ENCODE measurements at places on chromosomes 5 and 9. TPM values are rescaled to one million over a fixed set of nuclear protein-coding genes. Genes with fewer than 3 reads are reported as not detected.

GRCh38 chr5:150645070-150645700 is 4.7 kb downstream of the SYNPO start:
- DNase-seq = no peak

GRCh38 chr5:150053713-150054392 is 32.5 kb downstream of the CSF1R start:
- DNase-seq = no peak

- no peak for DNase-seq
Observed at GRCh38 chr5:173733021-173733420, 116.6 kb upstream of the BOD1 start.

GRCh38 chr5:122498163-122498562 is 186.1 kb downstream of the SNCAIP start:
- peak; percentile 14 for DNase-seq

DNA sequence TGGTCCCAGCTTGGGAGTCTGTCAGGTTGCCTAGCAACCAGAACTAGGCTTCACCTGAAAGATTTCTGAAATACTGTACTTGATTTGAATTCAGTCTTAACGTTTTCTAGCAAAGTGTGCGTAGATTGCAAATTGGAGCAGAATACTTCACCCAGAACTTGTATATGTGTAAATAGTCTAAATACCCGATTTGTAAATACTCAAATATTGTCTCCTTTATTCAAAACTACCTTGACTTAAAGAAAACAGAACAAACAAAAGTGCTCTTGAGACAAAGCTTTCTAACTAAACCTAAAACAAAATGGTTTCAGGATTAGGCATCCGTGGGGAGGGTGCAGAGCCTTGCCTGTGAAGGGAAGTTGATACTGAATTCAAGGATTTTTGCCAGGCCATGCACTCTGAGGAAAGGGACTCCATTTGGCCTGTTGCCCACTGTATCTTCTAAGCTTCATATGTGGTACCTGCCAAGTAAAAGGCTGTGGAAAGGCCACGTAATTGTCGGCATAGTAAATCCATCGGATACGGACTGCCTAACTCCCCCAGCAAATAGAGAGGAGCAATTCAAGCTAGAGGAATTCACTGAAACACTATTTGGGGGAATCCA is 744 bp upstream of the HMGCS1 start:
- DNase-seq = peak; percentile 69

DNA sequence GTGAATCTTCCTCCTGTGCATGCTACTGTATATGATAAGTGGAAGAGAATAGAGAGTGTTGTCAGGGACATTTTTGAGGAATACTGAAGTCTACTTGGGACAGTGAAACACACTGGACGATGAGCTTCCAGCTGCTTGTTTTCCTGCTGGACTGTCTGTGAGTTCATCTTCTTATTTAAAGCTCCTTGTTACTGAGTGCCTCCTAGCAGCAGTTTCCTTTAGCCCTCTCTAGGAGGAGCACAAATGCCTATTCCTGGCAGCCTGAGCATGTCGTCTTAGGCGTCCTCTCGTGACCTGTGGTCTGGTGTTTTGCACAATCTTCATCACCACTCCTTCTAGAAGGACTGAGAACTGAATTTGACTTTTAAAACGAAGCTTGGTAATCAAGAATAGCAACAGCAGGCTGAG is 43.8 kb downstream of the ANKRD33B start:
- no peak for DNase-seq

- no peak for DNase-seq
Observed at GRCh38 chr5:72372331-72372730, 52.2 kb downstream of the PTCD2 start.

GRCh38 chr9:126956917-126957686 is 42.5 kb downstream of the RALGPS1 start:
- no peak for DNase-seq

DNA sequence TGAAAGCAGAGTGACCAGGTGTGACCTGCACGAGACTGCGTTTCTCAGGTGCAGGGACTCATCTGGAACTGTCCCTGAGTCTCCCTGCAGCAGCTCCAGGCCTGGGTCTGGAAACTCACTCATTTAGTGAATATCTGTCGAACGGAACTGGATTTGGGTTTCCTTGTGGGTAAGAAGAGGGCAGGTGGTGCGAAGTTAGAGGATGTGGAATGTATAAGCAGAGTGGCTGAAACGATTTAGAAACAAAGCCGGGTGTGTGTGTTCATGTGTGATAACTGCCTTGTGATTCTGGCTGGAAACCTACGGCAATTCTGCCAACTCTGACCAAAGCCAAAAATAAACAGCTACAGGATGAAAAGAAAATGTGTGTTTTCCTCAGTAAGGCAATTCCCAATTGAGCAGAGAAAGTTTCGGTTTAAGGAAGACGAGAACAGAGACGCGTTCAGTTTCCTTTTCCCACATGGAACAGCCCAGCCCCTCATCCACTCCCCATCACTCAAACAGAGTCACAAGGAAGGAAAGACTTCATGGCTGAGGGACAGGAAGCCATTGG is 130.3 kb downstream of the NSG2 start:
- DNase-seq = no peak

- DNase-seq = peak; percentile 33
Observed at GRCh38 chr9:99782962-99783718, 38.5 kb upstream of the NR4A3 start.

DNA sequence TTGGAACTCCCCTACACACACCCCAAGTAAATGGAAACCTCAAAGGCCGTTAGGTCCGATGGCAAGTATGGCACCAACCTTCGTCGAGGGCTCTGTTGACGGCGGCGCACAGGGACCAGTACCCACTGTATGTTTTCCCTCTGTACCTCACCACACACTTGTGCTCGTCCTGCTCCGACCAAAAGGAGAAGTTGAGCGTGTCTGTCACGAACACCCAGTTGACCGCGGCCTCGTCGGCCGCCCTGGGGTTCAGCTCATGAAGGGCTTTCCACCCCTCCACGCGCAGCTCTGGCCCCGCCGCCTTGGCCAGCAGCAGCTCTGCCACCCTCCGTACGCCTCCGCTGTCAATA is 24.0 kb downstream of the HNRNPK start:
- DNase-seq = peak; percentile 81

GRCh38 chr5:82991678-82992323 is 85.4 kb downstream of the TMEM167A start:
- DNase-seq = no peak

DNA sequence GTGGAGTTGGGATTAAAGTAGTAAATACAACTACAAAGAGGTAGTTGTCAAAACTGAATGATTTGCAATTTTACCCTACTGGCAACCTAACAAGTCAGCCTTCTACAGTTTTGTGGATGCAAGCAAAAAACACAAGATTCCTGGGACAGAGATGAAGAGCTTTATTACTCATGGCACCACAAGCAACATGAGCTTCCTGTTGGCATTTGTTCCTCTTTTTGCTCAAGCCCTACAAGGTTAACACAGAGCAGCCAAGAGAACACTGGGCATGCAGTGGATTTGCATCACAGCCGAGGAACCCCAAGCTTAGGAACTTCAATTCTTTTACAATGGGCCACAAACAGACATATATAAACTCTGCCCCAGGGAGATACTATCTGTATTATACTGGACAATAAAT is 28.8 kb upstream of the DMAC1 start:
- DNase-seq = no peak

- DNase-seq = no peak
Observed at GRCh38 chr5:173155912-173156311, 11.6 kb downstream of the BNIP1 start.

DNA sequence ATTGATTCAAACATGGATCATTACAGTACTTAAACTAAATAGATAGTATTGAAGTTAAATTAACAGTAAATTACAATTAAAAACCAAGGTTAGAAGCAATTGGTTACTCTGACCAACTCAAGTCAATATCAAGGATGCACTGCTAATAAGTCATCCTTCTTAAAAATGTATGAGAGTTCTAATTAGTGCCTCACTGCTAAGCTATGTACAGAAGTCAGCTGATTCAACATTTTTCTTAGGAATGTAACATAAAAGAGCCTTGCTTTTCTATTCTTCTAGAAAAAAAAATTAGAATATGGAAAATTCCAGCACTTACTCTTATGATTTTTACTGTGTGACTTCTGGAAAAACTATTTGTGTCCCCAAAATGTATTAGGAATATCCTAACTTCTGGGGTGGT is 75.7 kb upstream of the FBN2 start:
- no peak for DNase-seq

GRCh38 chr5:150441813-150442698 is 7.5 kb downstream of the RPS14 start:
- DNase-seq = no peak

DNA sequence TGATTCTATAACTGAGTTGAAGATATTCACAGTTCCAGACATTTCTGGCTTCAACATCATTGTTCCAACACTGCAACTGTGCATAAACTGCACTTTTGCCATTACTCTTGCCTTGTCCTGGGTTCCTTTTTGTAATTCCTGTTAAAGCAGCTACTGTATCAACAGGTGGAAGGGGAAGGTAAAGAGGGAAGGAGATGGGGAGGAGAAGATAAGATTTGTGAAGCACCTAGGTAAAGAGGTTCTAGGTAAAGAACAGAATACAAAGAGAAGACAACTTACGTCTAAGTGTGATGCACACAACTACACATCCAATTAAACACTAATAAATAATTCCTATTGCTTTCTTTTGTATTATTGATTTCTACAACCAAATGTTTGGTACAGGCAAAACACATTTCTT is 36.2 kb downstream of the LEAP2 start:
- no peak for DNase-seq

GRCh38 chr5:136228136-136228757 is 35.3 kb upstream of the SMIM32 start:
- no peak for DNase-seq

DNA sequence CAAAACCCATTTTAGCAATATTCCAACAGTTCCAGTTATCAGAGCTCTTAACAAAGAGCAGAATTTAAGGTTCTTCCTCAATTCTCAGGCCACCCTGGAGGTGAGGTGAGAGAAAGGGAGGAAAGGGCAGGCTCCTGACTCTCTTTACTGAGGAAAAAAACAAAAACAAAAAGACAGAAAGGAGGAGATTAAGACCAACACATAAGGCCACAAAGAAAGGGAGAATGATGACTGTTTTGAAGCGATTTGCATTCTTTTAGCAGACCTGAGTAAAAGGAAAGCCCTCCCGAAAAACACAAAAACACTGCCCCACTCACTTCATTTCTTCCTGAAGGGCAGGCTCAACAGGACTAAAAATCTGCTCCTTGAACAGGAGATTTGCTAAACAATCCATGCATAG is 300.5 kb downstream of the ARL15 start:
- no peak for DNase-seq

DNA sequence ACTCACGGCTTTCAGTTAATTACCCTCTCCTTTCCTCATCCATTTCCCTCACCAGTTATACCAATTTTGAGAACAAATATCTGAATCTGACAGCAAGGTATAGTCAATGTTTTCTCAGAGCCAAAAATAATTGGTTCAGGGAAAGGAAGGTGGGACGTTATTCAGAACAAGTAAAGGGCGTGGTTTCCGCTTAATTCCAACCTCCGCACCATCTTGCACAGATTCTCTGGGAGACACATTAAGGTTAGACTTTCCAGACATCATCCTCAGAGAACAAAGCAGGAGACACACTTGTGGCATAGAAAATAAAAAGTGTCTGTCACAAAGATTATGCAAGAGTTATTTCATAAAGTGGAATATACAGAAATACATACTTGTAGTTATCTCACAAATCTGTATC is 441.2 kb downstream of the IRX1 start:
- no peak for DNase-seq

DNA sequence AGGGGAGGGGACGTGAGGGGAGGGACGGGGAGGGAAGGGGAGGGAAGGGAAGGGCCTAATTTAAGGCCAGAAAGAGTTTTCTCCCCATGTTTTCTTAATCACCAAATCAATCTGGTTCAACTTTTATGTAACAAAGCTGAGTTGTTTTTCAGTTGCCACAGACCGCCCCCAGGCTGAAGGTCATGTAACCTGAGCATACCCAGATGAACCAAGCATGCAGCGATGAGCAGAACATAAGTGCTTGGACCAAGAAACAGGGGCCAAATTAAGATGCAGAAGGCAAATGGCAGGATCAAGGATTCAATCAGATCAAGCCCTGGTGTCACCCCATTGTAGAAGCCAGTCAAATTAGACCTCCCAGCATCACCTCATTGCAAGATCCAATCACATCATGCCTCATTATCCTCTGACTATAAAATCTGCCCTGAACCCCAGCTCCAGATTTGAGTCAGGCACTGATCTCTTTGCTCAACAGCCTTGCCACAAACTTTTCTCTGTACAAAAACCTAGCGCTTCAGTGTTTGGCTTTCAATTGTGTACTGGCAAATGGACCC is 113.5 kb upstream of the TNPO1 start:
- peak; percentile 33 for DNase-seq

GRCh38 chr5:75678155-75678554 is 39.1 kb downstream of the POC5 start:
- peak; percentile 55 for DNase-seq

- DNase-seq = no peak
Observed at GRCh38 chr5:143361438-143361837, 42.0 kb downstream of the NR3C1 start.

Gene AQP7
- total RNA-seq = not detected

Gene ABLIM3
- total RNA-seq = not detected

Gene TNFSF8
- total RNA-seq = 148 TPM

Gene ASS1
- total RNA-seq = 3.2 TPM

Gene MED22
- total RNA-seq = 39.5 TPM

Gene TAL2
- total RNA-seq = not detected

Gene IFNA13
- total RNA-seq = not detected

Gene SUSD3
- 40.9 TPM for total RNA-seq

Gene IFNA2
- not detected for total RNA-seq

Gene TCERG1
- total RNA-seq = 146 TPM

Gene SGCD
- total RNA-seq = not detected

Gene F2RL2
- total RNA-seq = not detected
